ENCODE measurements at places on chromosomes 12 and 14.
A peak's percentile ranks its signal among the peaks of the same experiment; 100 is the strongest.

DNA sequence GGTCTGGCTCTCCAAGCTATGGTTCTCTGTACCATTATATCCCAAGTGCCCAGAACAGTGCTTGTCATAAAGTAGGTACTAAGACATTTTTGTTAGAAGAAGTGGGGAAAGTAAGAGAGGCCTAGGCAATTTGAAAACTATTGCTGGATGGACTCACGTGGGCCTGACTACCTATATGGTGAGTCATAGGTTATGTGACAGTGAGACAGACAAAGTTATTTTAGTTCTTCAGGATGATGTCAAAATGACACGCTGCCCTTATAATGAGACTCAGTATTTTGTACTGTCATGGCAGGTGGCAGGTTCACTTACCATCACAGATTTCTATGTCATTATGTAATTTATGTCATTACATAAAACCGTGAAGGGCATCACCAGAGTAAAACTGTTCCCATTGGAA, 53.1 kb downstream of the PARP11 start:
- no peak for DNase-seq

DNA sequence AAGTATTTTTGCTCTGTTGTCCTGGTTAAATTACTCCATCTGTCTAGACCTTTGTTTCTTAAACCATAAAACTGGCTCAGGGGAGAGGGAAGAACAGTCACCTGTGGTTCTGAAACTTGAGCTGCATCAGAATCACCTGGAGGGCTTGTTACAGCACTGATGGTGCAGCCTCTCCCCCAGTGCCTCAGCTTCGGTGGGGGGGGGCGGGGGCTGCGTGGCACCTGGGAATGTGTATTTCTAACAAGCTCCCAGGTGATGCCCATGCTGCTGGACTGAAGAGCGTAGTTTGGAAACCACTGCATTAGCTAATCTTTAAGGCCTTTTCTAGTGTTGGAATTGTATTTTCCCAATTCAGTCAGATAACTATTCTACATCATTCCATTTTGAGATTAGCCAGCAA, 42.7 kb downstream of the GPHB5 start:
- DNase-seq: no peak

- DNase-seq: no peak
Measured at GRCh38 chr12:46261646-46262045, 7.2 kb downstream of the SLC38A1 start.

- DNase-seq: no peak
Measured at GRCh38 chr12:93902736-93903562, 225.8 kb downstream of the CRADD start.

DNA sequence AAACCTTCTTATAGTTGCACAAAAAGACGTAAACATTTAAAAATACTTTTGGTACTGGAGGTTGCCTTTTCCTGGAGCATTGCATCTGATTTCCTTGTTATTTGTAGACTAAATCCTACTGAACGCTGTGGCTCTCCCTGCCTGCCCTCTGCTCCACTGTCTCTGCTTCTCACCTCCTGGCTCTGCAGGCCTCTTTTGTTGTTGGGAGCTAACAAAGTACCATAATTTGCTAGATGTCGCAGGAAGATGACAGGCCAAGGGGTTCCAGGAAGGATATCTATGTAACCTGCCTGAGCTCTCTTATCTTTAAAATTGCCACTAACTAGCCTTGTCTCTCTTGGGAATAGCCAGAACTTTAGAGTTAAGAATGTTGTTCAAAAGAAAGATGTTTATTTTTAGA, 21.4 kb downstream of the SYNE2 start:
- DNase-seq: no peak

GRCh38 chr12:82996168-82996812, 309.6 kb downstream of the TMTC2 start:
- DNase-seq: no peak

GRCh38 chr12:88163371-88163770, 21.3 kb downstream of the TMTC3 start:
- DNase-seq: no peak

- no peak for DNase-seq
Measured at GRCh38 chr12:9404469-9405260, 196.5 kb upstream of the PZP start.

GRCh38 chr14:43014338-43014737, 1407.7 kb downstream of the LRFN5 start:
- DNase-seq: no peak

DNA sequence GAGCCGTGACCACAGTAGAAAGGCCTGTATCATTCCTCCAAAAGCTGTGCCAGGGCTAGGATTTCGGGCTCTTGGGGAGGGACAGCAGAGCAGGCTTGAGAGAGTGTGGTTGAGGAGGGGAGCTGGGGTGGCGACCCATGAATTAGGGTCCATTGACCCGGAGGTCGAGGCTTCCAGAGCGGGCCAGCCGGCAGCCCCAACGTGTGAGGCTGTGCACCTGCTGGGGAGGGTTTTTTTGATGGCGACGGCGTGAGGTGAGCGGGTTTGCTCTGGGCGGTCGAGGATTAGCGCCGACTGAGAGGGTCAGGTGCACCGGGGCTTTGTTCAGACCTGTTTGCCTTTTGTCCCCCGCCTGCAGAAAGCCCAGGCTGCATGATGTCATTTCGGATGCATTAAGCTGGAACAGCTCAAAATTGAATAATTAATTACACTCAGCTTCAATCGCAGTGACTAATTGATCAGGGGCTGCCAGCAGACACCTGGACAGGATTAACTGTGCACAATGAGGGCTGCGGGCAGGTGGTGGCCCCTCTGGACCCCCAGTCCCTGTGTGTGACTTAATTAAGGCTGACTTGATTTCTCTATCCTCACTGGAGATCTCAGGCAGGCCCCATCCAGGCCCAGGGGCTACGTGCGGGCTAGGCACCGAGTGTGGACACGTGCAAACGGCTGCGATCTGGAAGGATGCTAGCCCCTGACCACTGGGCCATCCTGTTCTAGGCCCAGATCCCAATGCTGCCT, 42.1 kb upstream of the MEG3 start:
- DNase-seq: no peak

DNA sequence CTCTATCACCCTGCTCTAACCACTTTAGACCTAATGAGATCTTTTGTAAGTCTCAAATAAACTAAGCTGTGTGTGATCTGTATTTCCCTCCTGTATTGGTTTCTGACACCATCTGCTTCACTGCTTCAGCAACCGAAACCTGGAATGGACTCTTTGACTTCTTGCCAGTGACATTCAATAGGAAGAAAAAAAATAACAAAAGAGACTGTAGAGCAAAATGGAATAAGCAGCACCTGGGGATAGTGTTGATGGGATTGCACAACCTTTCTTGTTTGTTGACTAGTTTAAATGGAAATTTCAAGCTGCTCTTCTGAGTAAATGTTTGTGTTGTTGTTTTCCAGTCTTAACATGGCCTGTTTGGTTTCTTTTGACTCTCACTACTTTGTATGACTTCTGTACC, 888.6 kb upstream of the SEL1L start:
- no peak for DNase-seq

DNA sequence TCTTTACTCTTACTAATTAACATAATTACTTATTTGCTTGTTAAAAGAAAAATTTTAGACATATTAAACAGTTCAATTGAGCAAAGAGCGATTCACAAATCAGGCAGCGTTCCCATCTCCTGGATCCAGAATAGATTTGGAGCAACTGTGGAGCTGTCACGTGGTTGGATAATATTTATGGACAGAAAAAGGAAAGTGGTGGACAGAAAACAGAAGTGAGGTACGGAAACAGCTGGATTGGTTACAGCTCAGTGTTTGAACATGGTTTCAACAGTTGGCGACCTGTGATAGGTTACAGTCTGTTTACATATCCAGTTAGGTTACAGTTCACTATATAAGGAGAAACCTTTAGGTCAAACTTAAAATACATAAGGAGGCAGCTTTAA, 19.7 kb upstream of the FAM234B start:
- DNase-seq: no peak

- DNase-seq: no peak
Measured at GRCh38 chr14:73180385-73180805, 44.1 kb downstream of the PSEN1 start.

GRCh38 chr14:82536566-82536965, 1002.9 kb upstream of the SEL1L start:
- DNase-seq: no peak

DNA sequence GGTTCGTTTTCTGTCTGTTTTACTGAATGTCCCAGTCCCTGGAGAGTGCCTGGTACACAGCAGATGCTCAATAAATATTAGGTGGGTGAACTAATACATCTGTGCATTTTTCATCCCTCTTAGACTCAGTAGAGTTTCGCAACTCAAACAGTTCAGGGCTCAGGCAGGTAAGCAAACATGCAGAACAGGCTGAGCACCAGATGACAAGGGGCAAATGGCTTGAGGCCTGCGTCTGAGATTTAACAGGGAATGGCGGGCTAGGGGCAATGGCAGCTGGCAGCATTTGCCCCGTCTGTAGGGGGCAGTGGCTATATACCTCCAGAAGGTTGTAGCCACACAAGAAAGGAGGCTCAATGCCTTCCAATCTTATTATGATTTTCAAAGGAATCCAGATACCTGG, 8.6 kb upstream of the RAN start:
- DNase-seq: no peak

DNA sequence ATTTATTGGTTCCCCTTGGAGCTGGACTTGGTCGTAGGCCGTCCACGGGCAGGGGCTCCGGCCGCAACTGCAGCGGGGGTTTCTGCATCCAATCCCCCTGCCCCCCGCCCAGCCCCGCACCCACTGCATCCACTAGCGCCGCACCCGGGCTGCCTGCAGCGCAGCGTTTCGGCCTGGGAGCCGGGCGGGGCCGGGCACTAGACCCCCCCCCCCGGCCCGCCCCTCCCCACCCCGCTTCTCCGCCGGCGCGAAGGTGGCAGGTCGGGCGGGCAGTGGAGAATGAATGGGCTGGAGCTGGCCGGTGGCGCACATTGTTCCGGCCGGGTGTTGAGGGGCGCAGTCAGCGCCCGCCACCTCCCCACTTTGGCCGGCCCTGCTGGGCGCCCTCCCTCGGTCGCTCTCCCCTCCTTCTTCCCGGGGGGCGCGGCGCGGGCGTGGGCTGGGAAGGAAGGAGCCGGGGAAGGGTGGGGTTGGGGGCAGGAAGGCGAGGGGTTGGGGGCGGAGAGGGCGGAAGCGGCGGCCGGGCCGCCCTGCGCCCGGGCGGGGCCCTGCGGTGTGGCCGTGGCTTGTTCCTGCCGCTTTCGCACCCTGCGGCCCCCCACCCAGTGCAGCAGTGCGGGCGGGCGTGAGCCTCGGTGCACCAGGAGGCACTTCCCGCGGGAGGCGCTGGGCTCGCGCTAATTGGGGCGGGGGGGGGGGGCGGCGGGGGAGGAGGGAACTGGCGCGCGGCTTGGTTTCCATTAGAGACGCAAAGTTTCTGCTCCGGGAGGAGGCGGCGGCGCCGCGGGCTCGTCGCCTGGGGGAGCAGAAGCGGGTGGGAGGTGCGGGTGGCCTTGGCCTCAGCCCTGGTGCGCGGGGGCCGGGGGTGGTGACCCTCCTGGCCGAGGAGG, 841 bp downstream of the CALM1 start:
- peak; percentile 78 for DNase-seq

DNA sequence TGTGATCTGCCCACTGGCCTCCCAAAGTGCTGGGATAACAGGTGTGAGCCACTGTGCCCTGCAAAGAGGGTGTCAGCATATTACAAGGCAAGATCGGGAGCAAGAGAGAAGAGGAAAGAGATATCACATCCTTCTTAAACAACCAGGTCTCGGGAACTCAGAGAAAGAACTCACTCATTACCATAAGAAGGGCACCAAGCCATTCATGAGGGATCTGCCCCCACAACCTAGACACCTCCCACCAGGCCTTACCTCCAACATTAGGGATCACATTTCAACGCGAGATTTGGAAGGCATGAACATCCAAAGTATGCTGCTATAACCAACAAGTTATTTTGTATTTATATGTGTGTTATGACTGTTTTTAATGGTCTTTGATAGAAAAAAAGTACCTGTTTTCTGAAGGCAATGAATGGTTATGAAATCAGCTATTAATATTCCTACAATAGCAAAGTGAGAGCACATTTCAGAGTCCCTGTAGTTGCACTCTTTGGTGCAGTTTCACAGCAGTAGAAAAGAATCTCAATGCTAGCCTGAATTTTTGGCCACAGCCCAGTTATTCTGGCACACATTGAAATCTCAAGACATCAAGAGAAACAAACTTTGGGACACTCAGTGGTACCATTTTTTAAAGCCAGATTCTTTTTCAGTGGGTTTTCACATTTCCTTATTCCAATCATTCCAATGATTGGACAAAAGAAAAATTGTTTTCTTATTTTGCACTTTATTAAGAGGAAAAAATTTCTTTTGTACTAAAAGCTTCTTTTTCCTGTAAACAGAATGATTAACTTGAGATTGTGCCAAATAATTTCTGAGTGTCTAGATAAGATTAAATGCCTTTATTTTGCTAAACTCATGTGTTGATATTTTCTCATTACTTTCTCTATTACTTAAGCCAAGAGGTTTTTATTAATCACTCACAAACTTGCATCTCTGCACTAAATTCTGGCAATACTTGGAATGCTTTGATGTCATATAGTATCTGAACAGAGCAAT, 582.6 kb upstream of the ATP2B1 start:
- DNase-seq: no peak

DNA sequence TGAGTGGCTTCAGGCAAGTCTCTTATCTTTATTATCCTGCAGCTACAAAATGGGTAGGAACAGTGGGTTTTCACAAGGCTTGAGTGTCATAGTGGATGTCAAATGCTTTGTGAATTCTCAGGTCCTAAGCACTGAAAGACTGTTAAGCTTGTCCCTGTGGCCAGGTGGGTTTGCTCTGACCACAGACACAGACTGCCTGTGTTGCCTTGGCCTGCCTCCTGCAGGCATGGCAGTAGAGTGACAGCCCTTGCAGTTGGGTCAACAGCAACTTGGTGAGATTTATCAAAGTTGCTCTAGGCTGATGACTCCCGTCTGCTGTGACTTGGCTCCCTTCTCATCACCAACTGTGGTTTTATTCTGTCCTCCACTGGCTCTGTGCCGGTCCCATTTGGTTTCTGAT, 520.0 kb upstream of the CCDC196 start:
- DNase-seq: no peak

- no peak for DNase-seq
Measured at GRCh38 chr12:119835068-119835467, 42.1 kb downstream of the CIT start.

- no peak for DNase-seq
Measured at GRCh38 chr12:114919479-114919878, 235.5 kb upstream of the TBX3 start.

- no peak for DNase-seq
Measured at GRCh38 chr14:96568621-96569020, 66.4 kb downstream of the PAPOLA start.

- no peak for DNase-seq
Measured at GRCh38 chr12:83859021-83859420, 1053.6 kb downstream of the SLC6A15 start.

GRCh38 chr12:49552899-49553298, 14.1 kb downstream of the KCNH3 start:
- no peak for DNase-seq

DNA sequence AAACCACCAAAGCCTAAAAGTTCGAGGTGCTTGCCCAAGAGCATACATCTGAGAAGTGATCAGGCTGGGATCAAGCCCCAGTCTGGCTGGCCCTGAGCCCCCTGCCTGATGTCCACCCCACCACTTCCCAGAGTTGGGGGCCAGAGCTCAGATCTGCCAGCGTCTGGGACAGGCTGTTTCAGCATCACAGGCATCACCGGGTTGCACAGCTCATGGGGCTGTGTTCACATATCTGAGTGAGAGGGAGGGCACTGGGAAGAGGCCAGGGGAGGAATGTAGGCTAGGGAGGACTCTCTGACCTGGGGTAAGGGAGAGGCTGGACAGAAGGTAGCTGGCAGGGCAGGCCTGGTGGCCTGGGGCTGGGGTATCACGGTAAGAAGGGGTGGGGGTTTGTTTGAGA, 6.0 kb downstream of the TGM1 start:
- DNase-seq: no peak

- no peak for DNase-seq
Measured at GRCh38 chr14:70680748-70681147, 39.0 kb downstream of the TTC9 start.
